ENCODE measurements at places on chromosomes 2 and 18.

- no peak for DNase-seq
These were observed 38.5 kb upstream of the KLF11 start for GRCh38 chr2:10004836-10005235.

GRCh38 chr2:12243381-12243780 is 473.4 kb upstream of the TRIB2 start:
- no peak for DNase-seq

GRCh38 chr2:196263181-196263747 is 91.9 kb upstream of the STK17B start:
- DNase-seq, result peak; percentile 26

DNA sequence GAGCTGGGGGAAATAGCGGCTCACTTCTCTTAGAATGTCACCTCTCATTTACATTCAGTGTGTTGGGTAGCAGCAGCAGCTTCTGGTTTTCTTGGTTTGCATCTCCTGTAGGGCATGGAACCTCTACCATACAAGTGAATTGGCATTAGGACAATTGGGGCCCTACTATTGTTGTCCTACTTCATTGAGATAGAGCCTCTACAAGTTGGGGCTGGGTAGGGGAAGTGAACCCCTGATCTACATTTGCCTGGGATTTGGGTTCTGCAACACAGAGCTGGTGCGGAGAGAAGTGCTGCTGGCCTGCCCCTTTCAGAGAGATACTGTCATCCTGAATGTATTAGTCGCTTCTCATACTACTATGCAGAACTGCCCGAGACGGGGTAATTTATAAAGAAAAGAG is 391.6 kb upstream of the HS6ST1 start:
- no peak for DNase-seq

DNA sequence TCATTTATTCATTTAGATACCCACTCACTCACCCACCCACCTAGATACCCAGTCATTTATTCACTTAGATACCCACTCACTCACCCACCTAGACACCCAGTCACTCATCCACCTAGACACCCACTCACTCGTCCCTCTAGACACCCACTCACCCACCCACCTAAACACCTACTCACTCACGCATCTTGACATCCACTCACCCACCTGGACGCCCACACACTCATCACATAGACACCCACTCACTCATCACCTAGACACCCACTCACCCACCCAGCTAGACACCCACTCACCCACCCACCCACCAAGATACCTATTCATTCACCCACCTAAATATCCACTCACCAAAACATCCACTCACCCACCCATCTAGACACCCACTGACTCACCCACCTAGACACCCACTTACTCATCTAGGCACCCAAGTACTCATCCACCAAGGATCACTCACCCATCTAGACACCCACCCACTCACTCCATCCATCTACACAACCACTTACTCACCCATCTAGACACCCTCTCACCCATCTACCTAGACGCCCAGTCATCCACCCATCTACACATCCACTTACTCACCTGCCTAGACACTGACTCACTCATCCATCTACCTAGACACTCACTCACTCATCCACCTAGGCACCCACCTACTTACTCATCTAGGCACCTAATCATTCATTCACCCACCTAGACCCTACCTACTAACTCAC is 723.7 kb upstream of the RAB6C start:
- DNase-seq, result no peak

GRCh38 chr18:68623342-68623741 is 91.6 kb downstream of the TMX3 start:
- DNase-seq, result peak; percentile 8

GRCh38 chr2:63186331-63186730 is 135.7 kb downstream of the OTX1 start:
- no peak for DNase-seq

- no peak for DNase-seq
These were observed 121.6 kb downstream of the C2orf74 start for GRCh38 chr2:61283443-61284160.

All from activated naive CD8-positive, alpha-beta T cell treated with anti-CD3 and anti-CD28 coated beads for 36 hours (primary cell).